Large intestine (tissue), 12 donors: ENCODE measurements at places on chromosomes 6 and 20.

GRCh38 chr6:109979033-109979921 is 1.2 kb downstream of the GPR6 start:
- DNase-seq = no peak

DNA sequence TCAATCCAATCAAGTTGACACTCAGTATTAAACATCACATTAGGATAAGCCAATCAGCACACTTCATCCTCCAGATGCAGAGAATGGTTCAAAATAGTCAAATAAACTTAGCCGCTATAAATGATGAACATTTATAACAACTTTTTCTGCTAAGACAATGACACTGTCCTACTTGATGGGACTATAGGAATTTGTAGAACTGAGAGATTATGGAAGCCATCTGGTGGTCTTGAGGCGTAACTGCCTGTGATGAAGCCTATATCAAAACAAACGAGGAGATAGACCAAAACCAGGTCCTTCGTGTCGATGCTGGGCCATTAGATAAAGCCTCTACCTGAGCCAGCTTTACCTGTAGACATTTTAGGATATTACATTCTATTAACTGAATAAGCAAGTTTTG is 631.1 kb downstream of the COL12A1 start:
- no peak for DNase-seq

DNA sequence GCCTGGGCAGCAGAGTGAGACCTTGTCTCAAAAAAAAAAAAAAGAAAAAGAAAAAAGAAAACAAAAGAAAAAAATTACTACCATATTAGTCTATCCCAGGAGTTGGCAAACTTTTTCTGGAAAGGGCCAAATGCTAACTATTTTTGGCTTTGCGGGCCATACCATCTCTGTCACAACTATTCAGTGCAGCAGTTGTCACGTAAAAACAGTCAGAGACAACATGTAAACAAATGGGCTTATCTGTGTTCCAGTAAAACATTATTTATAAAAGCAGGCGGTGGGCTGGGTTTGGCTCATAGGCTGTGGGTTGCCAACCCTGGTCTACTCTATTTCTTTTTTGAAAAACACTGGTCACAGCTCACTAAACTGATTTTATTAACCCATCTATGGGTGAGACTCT is 53.4 kb downstream of the EYA2 start:
- DNase-seq = no peak

DNA sequence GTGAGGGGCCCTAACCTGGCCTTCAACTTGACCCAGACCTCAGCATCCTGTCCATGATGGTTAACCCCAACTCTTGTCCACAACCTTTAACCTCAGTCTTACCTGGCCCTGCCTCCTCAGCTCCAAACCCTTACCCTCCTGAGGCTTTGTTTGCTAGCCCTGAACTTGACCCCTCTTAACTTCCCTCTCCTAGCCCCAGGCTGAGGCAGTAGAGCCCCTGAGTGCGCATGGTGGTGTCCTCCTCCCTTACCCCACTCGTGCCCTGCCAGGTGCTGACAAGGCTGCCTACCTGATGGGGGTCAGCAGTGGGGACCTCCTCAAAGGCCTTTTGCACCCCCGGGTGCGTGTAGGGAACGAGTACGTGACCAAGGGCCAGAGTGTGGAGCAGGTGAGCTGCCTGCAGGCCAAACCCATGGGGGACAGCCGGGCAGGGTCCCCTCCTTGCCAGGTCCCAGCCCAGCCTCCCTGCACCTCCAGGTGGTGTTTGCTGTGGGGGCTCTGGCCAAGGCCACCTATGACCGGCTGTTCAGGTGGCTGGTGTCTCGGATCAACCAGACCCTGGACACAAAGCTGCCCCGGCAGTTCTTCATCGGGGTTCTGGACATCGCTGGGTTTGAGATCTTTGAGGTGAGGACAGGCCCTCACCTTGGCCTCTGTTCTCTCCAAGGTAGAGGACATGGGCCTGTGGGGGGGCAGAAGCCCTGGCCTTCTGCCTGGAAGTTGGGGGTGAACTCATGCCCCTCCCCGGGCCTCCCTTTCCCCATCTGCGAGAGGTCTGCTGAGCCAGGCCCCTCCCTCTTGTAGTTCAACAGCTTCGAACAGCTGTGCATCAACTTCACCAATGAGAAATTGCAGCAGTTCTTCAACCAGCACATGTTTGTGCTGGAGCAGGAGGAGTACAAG is 31.9 kb downstream of the MYH7B start:
- DNase-seq = no peak

DNA sequence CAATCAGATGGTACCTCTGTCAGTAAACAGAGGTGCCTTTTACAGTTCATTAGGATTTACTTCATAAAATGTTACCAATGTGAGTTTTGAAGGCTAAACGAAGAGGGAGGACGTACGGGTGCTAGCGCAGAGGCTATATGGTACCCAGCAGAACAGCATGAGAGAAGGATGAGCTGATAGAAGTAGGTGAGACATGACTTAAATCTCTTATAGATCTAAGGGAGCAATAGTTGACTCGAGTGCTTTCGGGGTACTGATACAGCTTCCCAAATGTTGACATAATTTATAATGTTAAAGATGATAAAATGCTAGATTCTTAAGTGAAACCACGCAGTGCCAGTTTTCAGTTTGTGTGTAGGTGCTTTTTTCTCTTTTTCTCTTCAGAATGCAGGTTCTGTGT is 72.6 kb downstream of the HIVEP1 start:
- DNase-seq = no peak

DNA sequence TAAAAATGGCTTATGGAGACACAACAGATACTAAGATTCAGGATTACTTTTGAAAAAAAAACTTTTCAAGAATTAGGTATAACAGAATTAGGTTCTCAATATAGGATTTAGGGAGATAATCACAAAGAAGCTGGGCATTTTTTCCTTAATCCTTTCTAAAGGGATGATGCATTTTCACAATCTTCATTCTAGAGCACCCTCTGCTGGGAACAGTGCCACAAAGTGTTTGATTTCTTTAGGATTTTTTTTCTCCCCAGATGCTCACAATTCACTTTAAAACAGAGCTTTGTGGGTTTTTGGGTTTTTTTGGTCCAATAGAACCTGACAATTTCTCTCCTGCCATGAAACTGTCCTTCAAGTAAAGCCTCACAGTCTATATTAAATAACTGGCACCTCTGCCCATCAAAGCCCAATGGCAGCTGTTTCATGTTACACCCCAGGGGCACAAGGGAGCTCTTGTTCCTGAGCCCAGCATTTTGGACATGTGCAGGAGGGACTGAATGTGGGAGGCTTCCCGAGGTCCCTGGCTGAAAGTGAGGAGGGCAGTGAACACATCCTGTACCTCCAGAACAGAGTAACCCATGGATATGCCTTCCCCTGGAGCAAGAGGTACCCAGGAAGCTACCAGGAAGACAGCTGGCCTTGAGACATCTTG is 39.7 kb downstream of the PREP start:
- DNase-seq = no peak

DNA sequence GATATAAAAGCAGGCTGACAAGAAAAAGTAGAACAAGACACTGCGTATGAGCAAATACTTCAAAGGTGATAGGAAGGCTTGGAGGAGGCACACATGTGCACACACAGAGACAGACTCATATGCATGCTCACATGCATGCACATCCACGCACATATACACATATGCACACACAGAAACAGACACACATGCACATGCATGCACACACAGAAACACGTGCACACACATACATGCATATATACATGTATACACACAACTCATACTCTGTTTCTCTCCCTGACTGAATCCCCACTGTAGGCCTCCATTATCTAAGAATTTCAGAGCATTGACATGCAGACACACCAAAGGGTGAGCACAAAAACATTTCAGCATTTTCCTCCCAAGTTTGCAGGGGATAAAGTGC is 43.7 kb downstream of the VGLL2 start:
- no peak for DNase-seq

DNA sequence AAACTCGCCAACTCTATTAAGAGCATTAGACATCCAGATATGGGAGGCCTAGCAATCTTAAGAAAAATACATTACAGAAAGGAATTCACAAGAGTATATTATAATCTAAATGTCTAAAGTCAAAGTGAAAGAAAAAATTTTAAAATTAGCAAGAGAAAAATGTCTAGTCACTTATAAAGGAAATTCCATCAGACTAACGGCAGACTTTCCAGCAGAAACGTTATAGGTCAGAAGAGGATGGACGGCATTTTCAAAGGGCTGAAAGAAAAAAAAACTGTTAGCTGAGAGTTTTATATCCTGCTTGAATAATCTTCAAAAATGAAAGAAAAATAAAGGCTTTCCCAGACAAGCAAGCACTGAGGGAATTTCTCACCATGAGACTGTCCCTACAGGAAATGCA is 269.0 kb downstream of the HDGFL1 start:
- no peak for DNase-seq

DNA sequence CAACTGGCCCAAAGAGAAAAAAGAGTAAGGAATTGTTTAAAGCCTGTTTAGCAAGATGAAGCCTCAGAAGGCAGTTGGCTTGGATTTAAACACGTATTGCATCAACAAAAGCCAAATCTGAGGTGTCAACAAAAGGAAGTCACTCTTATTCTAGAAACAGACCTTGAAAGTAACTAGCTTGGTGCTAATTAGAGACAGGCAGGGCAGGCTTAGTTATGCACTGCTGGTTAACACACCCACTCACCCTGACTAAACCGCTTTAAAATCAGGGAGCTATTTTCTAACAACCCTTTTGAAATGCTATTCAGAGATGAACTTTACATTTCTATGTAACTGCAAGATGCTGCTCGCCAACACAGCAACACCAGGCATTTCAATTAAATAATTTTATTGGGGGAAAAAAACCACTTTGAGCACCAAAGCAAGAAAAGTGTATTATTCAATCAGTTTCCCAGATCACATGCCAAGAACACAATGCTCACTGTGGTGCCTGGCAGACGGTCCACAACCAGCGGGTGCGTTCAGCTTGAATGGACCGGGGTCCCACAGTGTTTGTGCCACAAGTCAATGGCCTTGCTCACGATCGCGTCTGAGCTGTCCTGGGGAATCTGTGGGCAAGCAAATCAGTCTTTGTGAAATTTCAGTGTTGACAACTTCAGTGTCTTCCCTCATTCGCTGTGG is 23.6 kb downstream of the TBC1D7 start:
- no peak for DNase-seq

DNA sequence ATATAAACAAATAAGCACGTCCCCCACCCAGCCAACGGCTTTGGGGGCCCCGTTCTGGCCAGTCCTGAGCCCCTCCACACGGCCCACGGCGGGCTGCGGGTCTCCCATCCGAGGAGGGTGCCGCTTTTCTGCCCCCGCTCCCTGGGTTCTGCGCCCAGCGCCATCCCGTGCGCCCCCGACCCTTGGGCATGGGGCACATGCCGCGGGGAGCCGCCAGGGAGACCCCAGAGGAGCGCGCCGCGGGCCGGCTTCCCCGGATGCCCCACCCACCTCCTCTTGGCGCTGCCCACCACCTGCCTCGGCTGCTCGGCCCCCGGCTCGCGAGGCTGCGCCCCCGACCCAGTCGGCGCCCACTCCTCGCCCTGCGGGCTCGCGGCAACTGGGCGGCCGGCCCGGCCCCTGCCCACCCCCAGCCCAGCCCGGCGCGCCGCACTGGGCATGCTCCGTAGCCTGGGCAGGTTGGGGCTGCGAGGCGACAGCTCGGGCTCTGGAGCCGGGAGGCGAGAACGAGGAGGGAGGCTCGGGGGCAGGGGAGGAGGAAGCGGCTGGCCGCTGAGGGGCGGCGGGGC is 570 bp upstream of the PLCB4 start:
- DNase-seq = peak; percentile 70

GRCh38 chr6:28943557-28944411 is 20.0 kb upstream of the TRIM27 start:
- DNase-seq = peak; percentile 75

DNA sequence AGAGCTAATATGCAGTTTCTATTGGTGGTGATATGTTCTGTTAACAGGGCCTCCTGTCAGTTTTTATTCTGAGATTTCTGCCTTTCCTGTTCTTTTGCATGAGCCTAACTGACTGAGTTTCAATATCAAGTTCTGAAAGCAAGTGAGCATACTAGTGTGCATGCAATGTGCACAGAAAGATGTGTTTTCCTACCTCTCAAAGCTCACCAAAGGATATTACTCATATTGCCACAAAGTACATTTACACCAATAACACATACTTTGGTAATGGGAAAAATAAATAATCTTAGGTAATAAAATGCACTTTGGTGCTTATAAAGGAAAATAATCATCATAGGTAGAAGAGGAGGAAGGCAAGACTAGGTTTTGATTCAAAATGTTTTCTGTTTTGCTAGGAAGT is 195.0 kb downstream of the KHDC1L start:
- DNase-seq = no peak

DNA sequence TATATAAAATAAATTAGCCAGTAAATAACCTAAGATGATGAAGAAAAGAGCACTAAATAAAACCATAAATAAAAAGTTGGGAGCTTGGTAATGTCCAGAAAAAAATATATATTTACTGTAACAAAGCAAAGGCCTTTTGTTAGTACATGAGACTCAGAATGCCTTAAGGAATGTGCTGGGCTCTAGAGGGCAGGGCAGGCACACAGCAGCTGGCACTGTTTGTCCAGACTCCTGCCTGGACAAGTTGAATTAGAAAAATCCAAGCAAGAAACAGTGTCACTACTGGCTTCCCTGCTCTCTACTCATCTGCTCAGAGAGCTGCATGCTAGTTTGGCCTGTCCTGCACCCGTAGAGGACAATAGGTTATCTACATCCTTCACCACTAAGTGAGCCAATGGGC is 8.8 kb downstream of the DEFB129 start:
- DNase-seq = no peak

- peak; percentile 61 for DNase-seq
These were observed 1.3 kb upstream of the RBBP8NL start for GRCh38 chr20:62428396-62429295.

DNA sequence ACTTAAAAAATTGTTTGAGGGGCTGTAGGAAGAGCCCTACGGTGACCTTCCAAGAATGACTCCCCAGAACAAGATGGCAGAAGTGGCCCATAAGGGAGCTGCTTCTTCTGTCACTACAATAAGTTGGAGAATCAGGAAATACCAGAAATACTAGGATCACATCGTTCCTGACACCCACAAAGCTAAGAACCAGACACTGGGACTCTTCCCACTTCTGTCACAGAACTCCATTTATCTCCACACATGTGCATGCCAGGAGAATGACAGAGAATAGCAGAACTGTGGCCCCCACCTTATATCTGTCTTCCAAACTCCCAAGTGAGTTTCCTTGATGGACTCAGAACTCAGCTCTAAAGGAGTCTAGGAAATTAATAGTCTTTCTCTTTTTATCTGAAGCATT is 54.6 kb upstream of the UBR2 start:
- no peak for DNase-seq

DNA sequence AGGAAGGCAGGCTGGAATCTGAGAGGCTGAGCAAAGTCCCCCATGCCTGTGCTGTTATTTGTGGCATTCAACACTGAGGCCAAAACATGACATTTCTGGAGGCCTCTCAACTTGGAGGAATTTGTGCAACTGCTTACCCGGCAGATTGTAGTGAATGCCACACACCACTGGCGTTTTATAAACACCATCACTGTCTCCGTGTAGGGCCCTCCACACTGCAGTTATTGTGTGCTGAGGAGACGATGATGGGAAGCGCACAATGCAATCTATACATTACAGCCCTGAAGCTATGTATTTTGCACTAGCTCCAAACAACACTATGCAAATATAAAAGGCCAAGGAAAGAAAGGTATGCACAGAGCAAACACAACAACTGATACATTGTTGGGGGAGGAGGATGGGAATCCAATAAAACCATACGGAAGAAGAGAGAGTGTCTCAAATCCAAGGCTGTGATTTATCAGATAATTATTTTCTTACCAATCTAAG is 106.5 kb downstream of the SMLR1 start:
- DNase-seq = no peak
